ENCODE measurements at places on chromosomes 2 and 18. TPM values are rescaled to one million over a fixed set of nuclear protein-coding genes. Genes with fewer than 3 reads are reported as not detected.

The SLC19A3 gene
- total RNA-seq, result 18.3 TPM

The SFT2D3 gene
- total RNA-seq, result 5.6 TPM

The TIGD1 gene
- 5.1 TPM for total RNA-seq

The ABCA12 gene
- total RNA-seq, result 26.2 TPM

The ALKAL2 gene
- 1.4 TPM for total RNA-seq

The FSIP2 gene
- total RNA-seq, result 2.6 TPM

The CHRNA1 gene
- total RNA-seq, result 4.2 TPM

The FABP1 gene
- not detected for total RNA-seq

The MAB21L4 gene
- total RNA-seq, result 4.5 TPM

The SPATS2L gene
- total RNA-seq, result 55.1 TPM

The CCDC121 gene
- 6.3 TPM for total RNA-seq

The COPS8 gene
- 69.5 TPM for total RNA-seq

The AMER3 gene
- total RNA-seq, result under 0.01 TPM

The ST3GAL5 gene
- 23.3 TPM for total RNA-seq

The SKOR2 gene
- not detected for total RNA-seq

The SMPD4 gene
- 18.1 TPM for total RNA-seq

The CXCR1 gene
- total RNA-seq, result 2.1 TPM

The ARPC2 gene
- 179 TPM for total RNA-seq

The CFAP210 gene
- 0.30 TPM for total RNA-seq

The CTLA4 gene
- total RNA-seq, result 0.20 TPM

All from skin of body (tissue), 3 donors.